Epithelial cell of proximal tubule (primary cell): ENCODE measurements at places on chromosomes 4 and X.

- no peak for DNase-seq
These were observed 18.6 kb upstream of the CLNK start for GRCh38 chr4:10703156-10703555.

- no peak for DNase-seq
These were observed 48.2 kb upstream of the H2AZ1 start for GRCh38 chr4:99998062-99998867.

DNA sequence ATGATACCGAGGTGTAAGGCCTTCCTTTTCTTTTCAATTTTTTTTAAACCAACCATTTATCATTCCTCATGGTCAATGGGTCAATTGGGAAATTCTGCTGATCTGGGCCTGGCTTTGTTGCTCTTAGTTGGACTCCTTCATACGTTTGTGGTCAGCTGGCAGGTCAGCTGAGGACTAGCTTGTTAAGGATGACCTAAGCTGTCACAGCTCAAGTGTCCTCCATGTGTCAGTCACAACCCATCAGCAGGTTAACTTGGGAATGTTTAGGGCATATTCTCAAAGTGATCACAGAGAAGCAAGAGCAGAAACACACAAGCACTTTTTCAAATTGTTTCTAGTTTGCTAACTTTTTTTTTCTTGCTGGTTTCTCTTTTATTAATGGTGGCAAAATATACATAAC, 117.4 kb upstream of the MAB21L2 start:
- DNase-seq, result no peak

- DNase-seq, result no peak
These were observed 230.1 kb upstream of the FAT4 start for GRCh38 chr4:125084608-125085007.

DNA sequence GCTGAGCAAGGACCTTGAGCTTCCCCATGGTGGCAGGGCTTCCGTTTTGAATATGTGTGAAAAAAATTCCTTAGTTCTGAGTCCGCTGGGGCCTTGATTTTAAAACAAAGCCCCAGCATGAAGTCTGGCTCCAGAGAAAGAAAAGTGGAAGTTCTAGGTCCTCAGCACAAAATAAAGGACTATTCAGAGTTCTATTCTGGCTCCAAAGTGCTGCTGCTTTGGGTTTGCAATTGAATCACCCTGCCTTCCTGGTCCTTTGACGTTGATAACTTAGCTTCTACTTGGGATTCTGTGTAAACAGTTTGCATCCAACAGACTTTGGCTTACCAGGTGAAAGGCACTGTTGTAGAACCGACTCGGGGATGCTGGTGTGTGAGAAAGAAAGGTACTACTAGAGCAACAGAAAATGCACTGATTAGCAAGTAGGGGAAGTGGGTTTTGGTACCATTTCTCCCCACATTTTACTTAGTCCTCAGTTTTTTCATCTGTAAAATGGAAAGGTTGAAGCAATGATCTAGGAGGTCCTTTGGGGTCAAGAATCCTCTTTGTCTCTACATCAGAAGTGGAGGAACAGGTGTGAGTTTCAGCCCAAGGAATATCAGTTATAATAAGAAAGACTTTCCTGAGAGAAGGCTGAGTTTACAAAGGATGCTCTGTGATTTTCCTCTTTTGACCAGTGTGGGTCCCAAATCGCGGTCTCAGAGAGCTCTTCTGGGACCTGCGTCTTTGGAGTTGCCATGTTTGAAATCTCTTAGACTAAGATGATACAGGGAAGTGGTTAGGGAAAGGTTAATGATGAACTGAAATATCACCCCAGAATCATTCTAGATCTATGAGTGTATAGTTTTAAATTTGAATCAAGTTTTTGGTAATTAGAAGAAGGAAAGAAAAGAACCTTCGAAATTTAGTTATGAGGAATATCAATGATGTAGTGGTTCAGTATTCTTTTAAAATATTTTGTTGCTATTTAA, 28.2 kb downstream of the IGFBP7 start:
- no peak for DNase-seq

DNA sequence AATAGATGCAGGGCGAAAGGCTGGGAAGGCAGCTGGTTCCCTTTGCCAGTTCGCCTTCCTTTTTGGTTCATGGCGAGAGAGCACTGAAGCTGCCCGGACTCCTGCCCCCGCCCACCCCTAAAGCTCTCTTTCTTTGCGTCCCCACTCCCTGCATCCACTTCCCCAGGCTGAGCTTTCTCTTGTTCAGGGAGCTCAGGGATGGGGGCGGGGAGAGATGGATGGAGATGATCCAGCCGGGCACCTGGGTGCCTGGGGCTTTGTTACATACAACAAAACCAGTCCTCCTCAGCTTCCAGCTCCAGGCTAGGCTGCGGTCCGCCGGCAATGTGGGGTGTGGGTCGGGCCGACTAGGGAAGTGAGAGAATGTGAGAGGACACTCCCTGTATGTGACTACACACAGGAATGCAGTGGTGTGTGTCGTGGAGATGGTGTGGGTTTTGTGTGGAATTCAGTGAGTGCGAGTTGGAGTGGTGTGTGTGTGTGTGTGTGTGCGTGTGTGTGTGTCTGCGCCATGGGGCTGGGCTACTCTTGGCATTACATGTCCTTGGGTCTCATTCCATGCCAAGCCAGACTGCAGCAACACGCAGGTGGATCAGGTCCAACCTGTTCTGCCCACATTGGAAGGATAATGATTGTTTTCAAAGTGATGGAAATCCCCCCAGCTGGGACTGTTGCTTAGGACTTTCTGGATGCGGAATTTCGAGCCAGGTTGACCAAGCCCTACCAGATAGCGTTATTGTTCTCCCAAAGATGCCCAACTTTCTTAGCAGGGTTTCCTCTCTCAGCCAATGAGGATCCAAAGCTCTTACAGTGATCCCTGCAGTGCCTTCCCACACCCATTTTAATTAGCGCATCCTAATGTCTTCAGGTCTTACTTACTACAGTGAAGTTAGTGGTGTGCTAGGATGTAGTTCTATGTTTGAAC, 149.4 kb upstream of the CHRDL1 start:
- DNase-seq, result no peak

DNA sequence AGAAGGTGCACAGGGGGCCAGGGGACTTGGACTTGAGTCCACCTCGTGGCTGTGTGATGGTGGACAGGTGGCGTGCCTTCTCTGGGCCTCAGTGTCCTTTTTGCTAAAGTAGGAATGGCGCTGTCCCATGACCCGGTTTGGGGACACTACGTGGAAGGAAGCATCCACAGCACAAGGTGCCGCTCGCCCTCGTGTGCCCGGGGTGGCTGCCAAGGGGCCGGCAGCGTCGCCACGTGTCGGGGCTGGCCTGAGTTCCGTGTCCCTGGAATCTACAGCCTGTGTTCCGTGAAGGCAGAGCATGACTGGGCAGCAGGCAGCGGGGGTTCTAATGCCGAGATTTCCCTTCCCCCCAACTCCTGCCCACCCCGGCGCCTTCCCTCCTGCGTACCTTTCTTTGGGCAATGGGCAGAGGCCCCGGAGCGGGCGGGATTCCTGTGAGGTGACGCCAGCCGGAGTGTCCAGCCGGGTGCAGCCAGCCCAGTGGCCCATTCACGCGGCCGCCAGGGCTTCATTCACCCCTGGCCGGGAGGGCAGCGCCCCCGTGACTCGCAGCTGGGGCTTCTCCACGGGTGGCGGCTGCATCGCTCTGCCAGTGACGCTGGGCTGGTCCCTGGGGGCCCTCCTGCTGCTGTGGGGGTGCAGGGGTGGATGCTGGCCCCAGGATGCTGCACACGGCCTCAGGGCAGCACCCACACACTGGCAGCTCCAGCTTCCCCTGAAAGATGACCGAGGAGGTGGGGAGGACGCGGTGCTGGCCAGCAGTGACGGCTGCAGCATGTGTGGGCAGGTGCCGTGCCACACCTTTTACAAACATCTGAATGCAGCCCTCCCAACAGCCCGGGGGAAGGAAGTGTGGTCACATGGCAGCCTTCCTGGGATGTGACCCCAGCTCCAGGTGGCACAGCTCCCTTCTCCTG, 21.2 kb downstream of the DOK7 start:
- DNase-seq, result peak; percentile 52

- no peak for DNase-seq
These were observed 7.9 kb downstream of the ASMTL start for GRCh38 chrX:1444561-1445500.

GRCh38 chr4:22072240-22072639, 123.7 kb upstream of the KCNIP4 start:
- DNase-seq, result no peak

DNA sequence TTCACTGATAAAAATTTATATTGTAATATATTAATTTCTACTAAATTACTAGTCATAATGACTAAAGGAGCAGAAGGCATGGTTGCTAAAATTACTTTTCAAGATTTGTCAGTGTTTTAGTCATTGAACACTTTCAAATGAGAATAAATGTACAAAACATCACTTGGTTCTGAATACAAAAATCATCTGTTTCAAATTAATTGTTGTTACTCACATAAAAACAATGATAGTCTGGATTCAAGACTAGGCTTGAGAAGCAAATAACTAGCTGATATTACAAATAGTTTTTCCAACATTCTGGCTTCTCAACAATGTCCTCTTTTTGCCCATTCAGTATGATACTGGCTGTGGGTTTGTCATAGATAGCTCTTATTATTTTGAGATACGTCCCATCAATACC, 112.5 kb downstream of the ANAPC10 start:
- no peak for DNase-seq

DNA sequence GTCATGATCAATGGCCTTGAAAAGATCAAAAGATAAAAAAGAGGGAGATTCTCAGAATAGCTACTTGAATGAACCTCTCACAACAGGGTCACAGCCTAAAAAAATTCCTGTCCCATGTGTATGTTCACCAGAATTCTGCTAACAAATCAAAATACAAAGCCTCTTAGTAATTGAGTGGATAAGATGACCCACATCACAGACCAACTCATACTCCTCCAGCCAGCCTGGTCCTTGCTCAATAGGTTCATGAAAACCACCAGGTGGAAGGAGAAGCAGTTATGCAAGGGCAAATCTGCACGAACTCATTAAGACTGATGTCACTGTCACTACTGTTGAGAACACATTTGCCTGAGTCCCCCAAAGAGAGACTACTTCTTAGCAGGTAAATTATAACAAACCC, 21.5 kb downstream of the WDFY3 start:
- DNase-seq, result no peak

DNA sequence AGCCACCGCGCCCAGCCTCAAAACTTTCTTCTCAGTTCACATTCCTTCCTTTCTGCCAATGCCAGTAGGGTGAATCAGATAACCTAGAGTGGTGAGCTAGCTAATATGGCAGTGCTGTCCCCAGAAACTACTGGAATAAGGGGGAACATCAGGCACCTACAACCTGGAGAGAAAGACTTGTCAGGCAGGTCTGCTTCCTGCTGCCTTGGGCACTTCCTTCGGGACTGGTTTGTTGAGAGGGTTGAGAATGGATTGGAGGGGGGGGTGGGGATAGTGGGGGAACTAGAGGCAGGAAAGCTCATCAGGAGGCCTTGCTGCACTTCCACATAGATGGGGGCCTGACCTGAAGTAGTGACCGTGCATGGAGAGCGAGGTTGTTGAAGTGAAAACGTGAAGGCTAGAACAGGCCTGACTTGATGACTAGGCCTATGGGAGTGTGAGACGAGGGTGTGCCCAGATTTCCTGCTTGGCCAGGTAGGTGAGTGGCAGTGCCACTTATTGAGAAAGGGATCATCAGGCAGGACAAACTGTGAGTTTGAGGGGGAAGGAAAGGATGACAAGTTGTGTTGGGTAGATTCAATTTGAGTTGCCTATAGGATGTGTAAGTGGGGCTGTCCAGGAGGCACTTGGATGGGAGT, 33.4 kb downstream of the SLC25A5 start:
- DNase-seq, result no peak

GRCh38 chrX:29941287-29941686, 274.1 kb upstream of the MAGEB2 start:
- no peak for DNase-seq

- no peak for DNase-seq
These were observed 28.4 kb downstream of the TRMT44 start for GRCh38 chr4:8468746-8469535.

DNA sequence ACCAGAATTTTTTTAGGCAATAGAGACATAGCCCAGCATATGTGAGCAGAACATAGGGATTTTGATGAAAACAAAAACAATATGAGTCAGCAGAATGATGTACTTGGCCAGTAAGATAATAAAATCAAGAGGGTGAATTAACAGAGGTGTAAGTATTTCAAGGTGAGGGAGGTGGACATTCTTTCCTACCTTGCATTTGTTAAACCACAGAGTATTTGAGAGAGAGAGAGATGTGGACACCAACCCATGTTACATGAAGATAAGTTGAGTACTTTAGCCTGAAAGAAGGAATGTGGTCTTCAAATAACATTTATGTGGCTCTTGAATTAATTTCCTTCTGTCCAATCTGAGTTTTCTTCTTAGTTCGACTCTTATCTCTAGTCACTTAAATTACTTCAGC, 68.6 kb downstream of the DIAPH2 start:
- peak; percentile 3 for DNase-seq

GRCh38 chr4:152106113-152106763, 345.4 kb upstream of the GATB start:
- peak; percentile 86 for DNase-seq

DNA sequence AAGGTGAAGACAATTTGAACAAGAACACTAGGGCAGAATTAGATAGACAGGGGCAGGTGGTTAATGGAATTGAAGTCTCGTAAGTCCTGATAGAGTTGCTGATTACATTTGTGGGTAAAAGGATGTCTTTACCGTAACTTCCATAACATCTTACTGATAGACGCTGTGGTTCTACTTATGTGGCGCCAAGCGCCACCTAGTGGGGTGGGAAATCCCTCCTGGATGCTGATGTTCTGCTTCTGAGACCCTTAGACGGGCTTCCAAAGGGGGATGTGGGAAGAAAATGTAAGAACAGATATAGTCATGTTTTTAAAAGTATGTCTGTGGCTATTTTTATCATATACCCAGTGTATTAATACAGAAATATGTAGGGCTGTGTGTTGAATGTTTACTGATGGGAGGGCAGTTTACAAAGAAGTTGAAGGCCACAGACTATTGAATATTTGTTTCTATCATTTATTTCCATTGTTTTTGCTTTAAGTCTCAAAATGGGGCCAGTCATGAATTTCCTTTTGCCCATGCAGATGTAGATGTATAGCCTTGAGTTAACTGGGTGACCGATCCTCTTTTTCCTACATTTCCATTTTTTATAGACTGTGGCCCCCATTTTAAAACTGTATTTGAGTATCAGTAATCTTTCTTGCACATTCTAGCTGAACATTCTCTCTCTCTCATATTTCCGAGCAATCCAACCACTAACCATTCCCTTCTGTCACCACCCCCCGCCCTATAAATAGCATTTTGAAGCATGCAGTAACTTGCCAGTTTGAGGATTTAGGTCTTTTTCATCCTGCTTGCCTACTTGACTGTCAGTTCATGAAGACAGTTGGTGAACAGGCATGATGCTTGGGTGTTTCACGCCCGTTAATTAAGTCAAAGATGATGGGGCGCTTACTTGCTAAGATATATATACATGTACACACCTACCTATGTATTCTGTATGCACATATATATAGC, 12.1 kb upstream of the TLR8 start:
- DNase-seq, result no peak

GRCh38 chrX:65406532-65406931, 128.1 kb downstream of the LAS1L start:
- no peak for DNase-seq
